ENCODE measurements at places on chromosomes 6 and 20.

DNA sequence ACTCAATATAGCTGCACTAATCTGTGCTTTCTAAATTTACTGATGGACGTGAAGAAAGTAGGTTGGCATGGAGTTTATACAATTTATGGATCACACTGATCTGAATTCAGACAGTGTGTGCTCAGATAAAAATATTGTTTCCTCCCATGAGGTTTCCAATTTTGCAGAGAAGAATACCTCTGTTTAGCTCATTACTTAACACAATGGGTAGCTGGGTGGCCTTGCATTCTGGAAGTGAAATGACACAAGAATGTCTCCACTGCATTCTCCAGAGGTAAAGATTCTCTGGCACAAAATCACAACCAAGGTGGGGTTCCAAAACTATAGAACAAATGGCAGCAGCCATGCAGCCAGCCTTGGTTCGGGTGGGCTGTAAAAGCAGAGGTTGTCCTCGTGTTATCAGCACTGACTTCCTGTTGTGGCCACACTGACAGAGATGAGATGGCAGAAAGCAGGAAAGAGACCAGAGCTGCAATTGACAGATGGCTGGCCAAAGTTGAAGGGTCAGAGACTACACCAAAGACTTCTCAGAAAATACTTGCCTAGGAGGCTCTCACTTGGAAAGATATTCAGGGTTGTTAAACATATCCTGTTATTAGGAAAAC, 50.2 kb downstream of the HDAC2 start:
- no peak for DNase-seq

- no peak for DNase-seq
Observed at GRCh38 chr20:47350691-47351545, 5.6 kb downstream of the ZMYND8 start.

GRCh38 chr6:92521553-92521952, 897.8 kb downstream of the EPHA7 start:
- DNase-seq: no peak

GRCh38 chr6:151291722-151292059, 51.9 kb downstream of the AKAP12 start:
- DNase-seq: no peak

- DNase-seq: no peak
Observed at GRCh38 chr6:8785223-8785622, 349.9 kb upstream of the SLC35B3 start.

DNA sequence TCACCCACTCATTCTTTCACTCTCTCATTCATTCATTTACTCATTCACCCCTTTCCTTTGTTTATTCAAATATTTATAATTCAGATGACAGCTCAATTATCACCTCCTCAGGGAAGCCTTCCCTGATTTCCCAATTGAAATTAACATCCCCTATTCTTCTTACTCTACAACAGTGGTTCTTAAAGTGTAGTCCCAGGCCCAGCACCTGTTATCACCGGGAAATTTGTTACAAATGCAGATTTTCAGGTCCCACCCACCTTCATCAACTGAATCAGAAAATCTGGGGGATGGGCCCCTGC, 30.3 kb downstream of the KIAA1755 start:
- no peak for DNase-seq

- DNase-seq: no peak
Observed at GRCh38 chr20:4667371-4667773, 54.3 kb upstream of the PRND start.

DNA sequence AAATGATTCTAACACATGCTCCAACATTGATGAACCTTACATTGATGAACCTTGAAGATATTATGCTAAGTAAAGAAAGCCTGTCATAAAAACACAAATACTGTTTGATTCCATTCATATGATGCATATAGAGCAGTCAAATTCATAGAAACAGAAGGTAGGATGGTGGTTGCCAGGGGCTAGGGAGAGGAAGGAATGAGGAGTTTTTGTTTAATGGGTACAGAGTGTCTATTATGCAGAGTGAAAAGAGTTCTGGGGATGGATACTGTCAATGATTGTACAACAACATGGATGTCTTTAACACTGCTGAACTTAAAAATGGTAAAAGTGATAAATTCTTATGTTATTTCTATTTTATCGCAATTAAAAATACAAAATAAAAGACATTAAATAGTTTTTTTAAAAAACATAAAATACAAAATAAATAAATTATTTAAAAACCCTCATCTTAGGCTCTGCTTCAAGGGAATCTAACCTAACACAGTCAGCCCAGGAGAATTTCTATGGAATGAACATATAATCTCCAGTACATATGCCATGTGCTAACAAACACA, 451.0 kb downstream of the PLCB1 start:
- DNase-seq: no peak

DNA sequence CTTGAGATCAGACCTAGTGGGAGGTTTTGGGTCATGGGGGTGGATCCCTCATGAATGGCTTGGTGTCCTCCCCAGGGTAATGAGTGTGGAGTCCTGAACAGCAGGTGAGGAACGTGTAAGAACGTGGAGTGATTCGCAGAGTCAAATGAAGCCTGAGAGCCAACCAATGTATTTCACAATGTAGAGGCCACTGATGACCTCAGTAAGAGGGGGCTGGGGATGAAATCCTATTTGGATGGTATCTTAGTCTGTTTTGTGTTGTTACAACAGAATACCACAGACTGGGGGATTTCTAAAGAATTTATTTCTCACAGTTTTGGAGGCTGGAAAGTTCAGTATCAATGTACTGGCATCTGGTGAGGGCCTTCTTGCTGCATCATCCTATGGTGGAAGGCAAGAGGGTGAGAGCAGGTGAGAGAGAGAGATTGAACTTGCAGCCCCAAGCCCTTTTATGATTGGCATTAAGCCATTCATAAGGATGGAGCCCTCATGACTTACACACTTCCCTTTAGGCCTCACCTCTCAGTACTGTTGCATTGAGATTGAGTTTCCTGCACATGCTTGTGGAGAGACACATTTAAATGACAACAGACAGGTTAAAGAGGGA, 47.3 kb upstream of the HIVEP1 start:
- no peak for DNase-seq

DNA sequence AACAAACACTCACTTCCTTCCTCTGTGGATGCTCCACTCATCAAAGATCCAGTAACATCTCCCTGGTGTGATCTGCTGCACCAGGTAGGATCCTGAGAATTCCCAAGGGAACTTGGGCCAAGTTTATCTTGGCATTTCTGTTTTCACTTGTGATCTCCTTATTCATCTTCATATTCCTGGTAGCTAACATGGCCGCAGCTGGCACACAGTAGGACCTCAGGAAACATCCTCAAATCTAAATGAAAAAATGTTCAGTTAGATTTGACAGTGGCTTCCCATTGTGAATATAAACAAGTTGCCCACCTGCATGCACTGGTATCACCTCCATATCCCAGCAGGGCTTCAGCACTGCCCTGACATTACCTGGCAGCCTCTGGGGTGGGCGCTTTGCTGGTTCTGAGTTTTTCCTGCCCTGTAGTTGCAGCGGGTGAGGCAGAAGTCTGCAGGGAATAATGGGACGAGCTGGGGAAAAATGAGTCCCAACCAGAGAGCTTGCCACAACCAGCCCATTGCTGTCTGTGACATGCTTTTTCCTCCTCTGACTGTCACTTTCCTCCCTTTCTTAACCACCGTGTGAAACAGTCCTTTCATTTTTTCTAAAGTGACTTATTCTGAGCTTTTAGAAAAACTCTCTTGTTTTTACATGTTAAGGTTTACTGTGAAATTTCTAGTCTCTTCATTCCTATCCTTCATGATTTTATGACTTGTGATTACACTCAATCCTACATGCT, 9.4 kb upstream of the DSTN start:
- peak; percentile 35 for DNase-seq

- DNase-seq: no peak
Observed at GRCh38 chr20:48933017-48933766, 11.7 kb downstream of the ARFGEF2 start.

DNA sequence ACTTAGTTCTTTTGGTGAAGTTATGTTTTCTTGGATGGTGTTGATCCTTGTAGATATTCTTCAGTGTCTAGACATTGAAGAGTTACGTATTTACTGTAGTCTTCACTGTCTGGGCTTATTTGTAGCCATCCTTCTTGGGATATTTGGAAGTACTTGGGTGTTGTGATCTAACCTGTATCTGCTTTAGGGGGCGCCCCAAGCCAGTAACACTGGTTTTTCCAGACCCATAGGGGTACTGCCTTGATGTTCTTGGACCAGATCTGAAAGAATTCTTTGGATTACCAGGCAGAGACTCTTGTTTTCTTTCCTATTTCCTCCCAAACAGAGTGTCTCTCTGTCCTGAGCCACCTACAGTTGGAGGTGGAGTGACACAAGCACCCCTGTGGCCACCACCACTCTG, 309.1 kb upstream of the IMPG1 start:
- no peak for DNase-seq

DNA sequence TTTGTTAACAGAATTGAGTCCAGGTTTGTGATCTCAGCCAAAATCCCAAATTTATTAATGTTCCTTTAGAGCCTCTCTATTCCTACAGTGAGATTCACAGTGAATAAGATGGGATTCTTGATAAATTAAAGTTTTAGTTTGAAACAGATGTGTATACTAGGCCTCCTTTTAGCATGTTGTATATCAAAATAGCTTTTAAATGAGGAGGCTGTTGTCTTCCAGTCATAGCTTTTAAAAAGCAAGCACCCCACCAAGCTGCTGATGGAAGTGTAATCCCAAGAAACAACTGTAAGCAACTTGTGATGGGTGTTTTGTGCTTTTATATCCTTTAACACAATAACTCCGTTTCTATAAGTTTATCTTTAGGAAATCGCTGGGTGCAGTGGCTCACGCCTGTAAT, 7.0 kb downstream of the GTF2H5 start:
- DNase-seq: no peak

- DNase-seq: no peak
Observed at GRCh38 chr6:86859513-86859912, 77.8 kb upstream of the HTR1E start.

GRCh38 chr6:139019722-139020121, 8.8 kb upstream of the ABRACL start:
- DNase-seq: no peak

DNA sequence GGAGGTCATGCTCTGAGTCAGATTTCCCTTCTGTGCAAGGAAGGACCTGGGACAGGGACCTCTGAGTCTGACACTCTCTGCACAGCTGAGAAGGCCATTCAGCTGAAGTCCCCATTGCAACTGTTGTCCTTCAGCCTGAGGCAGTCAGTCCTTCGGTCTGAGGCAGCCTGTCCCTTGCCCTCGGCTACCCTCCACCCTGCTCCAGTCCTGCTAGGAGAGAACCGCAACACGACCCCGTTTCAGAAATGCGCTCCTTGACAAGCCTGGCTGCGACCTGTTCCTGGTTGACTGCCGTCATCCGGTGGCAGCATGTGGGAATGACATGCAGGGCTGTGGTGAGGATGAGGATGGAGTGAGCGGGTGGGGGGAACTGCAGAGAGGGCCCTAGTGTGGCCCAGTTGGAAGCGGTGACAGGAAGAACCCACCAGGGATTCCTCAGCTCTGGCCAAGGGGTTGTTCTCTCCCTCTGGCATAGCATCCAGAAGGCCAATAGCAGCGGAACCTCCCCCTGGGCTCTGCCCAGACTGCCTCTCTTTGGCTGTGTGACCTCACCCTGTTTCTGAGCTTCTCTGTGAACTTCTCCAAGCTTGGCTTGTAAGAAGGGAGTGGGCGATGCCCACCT, 40.3 kb upstream of the ANGPT4 start:
- peak; percentile 80 for DNase-seq

- no peak for DNase-seq
Observed at GRCh38 chr6:72959821-72960220, 265.5 kb downstream of the KHDC1L start.

GRCh38 chr6:147361311-147361981, 147.0 kb upstream of the SAMD5 start:
- no peak for DNase-seq

DNA sequence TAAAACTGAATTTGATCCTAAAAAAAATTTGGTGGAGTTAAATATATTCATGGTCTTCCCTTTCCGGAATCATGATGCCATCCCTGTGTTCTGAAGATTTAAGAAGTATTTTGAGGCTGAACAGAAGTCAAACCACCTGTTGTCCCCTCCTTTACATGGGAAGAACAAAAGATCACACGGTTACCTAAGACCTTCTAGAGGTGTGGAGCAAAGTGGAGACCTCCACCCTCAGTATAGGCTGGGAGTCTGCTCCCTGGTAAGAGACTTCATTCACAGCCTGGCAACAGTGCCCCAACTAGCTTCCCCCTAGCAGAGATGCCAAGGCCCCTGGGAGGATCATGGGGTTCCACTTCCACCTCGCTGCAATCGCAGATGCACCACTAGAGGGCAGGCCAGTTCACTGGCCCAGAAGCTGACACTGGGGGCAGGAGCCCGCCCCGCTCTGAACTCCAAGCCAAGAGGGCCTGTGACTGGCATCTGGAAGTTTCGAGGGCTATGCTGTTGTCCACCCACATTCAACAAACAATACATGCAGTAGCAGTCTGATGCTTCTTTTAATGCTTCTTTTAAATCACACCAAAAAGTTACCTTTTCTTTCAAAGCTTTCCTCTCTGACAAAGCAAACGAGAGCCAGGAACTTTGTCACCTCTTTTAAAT, 19.5 kb upstream of the UBE2J1 start:
- peak; percentile 84 for DNase-seq

GRCh38 chr20:33097001-33097400, 17.6 kb downstream of the BPIFB4 start:
- no peak for DNase-seq

DNA sequence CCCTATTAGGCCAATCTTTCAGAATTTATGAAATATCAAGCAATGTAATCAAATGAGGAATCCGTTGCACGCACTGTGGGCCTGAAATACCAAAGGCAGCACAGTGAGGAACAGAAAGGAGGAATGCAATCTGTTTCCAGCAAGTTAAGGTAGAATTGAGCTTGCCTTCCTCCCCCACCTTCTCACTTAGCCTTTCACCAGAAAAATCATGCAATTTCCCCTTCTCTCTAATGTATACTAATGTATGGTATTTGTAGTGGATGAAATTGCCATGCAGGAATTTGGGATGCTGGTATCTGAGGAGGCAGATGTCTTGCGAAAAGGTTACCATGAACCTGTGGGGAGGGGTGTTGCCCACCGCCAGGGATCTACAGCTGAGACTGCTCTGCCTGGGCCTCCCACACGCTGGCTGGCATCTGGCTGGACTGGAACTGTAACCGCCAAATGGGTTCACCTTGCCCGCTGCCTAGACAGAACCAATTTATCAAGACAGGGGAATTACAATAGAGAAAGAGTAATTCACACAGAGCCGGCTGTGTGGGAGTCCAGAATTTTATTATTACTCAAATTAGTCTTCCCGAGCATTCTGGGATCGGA, 222.4 kb upstream of the MYLIP start:
- DNase-seq: no peak

DNA sequence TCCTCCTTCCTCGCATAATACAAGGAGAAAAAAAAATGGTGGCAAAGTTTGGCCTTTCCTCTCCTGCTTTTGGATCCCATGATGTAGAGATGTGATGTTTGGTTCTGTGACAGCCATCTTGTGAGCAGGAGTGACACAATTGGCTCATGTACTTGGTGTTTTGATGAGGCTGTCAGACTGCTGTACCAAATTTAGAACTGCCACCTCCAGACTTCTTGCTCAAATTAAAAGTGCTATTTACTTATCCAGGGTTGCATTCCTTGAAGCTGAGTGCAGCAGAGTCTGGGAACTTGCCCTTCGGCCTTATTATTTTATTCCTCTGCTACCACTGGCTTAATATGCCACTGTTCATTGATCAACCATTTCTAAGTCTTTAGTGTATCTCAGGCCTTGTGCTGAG, 21.9 kb downstream of the BCAS1 start:
- DNase-seq: no peak

All from activated CD4-positive, alpha-beta T cell treated with anti-CD3 and anti-CD28 coated beads, Interleukin-2, amount 50 U/mL, for 48 hours (primary cell).